NCI-H510A treated with DMSO at 0.1 percent for 48 hours (cell line): ENCODE measurements at places on chromosomes 1 and 21.

GRCh38 chr1:68973459-68974244 lies 476.8 kb upstream of the DEPDC1 start:
- DNase-seq, result no peak

DNA sequence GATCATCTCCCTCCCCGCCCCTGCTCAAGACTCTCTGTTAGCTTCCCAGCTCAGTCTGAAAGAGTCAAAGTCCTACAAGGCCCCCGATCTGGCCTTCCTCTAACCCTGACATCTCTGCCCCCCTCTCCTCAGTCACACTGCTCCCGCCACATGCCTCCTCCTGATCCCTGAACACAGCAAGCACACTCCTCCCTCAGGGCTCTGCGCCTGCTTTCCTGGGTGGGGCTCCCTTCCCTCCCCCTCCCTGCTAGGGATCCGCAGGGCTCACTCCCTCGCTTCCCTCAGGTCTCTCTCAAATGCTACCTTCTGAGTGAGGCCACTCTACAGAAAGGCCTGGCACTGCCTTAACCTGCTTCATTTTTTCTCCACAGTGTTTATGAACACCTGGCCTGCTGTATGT lies 5.7 kb upstream of the GALE start:
- no peak for DNase-seq

GRCh38 chr1:107057197-107058133 lies 991 bp downstream of the PRMT6 start:
- DNase-seq, result peak; percentile 61

DNA sequence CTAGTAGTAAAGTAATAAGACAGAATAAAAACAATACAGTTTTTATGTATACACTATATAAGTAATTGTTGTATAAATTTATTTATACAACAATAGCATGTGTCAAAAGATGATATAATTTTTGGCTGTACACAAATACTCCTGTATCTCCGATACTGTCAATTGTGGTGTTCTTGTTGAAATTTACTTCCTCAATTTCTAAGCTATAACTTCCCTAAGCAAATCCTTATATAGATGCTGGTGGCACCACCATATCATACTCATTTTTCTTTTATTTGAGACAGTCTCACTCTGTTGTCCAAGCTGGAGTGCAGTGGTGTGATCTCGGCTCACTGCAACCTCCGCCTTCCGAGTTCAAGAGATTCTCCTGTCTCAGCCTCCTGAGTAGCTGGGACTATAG lies 141.0 kb upstream of the HP1BP3 start:
- DNase-seq, result no peak

DNA sequence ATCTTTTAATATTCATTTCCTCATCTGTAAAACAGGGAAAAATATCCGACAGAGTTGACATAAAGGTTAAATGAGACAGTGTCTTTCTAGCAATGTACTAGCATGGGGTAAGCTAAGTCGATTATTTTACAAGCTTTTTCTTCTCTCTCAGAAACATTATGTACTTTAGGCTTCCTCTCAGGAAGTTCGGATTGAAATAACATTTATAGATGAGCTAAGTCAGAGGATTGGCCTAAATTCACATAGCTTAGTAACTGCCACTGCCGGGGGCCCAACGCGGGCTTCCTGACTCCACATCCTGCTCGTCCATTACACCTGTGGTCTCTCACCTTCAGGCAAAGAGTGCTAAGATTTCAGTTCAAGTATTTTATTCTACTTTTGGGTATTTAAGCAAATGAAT lies 462.3 kb upstream of the NFIA start:
- DNase-seq, result no peak
